SJCRH30 (cell line): ENCODE measurements at places on chromosomes 12 and 14. TPM values are rescaled to one million over a fixed set of nuclear protein-coding genes. Genes with fewer than 3 reads are reported as not detected.

The KRT85 gene
- total RNA-seq: not detected in 2 replicates

- no peaks in the 10 kb centered on the region for H3K27me3 ChIP-seq
- no peak for DNase-seq
- H3K4me1 ChIP-seq: peaks cover 25% of the 10 kb centered on the region
- no peaks in the 10 kb centered on the region for H3K36me3 ChIP-seq
- H3K4me3 ChIP-seq: no peak overlapping the region
- no peak overlapping the region for H3K27ac ChIP-seq
Observed at GRCh38 chr12:96117460-96117859, 76.7 kb upstream of the ELK3 start.

The ZNF140 gene
- 9.4 and 11.9 TPM in 2 replicates for total RNA-seq

DNA sequence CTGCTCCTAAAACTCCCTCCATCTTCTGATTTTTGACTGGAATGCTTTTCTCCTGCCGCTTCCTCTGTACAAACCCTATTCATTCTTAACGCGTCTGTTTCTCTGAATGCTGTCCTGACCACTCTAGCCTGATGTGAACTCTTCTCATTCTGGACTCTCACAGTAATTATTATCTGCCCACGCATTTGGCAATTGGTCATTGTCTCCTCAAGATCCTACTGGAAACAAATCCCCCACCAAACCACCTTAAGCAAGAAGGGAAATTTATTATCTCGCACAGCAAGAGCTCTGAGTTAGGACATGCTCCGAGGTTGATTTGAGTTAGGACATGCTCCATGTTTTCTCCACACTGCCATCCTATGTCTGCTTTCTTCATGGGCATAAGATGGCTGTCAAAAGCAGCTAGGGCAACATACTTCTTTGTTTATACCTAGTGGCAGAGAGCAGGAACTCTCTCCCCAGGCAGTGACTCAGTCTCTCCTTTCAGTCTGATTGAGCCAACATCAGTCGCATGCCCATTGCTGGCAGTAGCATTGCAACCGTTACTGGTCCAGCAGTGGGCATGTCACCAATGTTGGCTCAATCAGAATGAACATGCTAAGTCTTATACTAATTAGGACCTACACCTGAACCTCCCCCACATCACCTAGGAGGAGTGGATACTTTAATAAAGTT lies 102.2 kb downstream of the SSPN start:
- H3K4me1 ChIP-seq: peaks cover 7% of the 10 kb centered on the region
- no peak overlapping the region for H3K4me3 ChIP-seq
- no peaks in the 10 kb centered on the region for H3K27me3 ChIP-seq
- H3K27ac ChIP-seq: no peak overlapping the region
- no peak for DNase-seq
- H3K36me3 ChIP-seq: no peaks in the 10 kb centered on the region

DNA sequence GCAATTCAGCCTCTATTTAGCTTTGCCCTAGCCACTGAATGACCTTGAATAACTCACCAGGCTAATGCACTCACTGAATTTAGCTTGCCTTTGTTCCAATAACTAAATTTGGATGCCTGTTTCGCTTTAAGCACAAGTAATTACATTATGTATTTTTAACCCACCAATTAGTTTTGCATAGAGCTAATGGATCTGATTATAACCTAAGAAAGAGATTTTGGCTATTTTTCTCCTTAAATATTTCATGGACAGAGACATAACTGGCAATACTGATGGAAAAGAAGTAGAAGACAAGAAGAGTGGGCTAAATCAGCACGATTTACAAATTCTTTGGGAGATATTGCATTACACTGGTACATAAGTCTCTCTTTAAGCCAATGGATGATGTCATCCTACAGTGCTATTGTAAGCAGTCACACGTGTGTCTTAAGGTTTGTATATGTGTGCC lies 85.7 kb downstream of the AKAP6 start:
- no peak for DNase-seq
- no peak overlapping the region for H3K4me3 ChIP-seq
- peak overlapping the region; percentile 20; the same call in 1 of the 2 replicates for H3K27ac ChIP-seq
- H3K4me1 ChIP-seq: peaks cover 44% of the 10 kb centered on the region

DNA sequence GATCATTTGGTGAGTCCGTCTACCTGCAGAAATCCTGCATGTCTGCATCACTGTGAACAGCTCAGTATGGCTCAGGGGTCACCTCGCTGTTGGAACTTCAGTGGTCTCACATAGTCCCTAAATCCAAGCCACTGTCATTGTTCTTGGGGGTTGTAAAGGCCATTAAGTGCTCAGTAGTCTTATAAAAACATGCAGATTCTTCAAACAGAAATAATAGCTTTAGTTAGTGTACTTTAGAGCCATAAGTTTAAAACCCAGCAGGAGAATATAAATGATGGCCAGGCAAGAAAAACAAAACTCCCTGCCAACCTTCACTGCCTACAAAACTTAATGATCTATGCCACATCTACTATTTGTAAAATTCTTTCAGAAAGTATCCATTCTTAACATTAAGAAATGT lies 396.3 kb downstream of the SYT1 start:
- H3K27me3 ChIP-seq: no peaks in the 10 kb centered on the region
- H3K27ac ChIP-seq: no peak overlapping the region
- no peak for DNase-seq

DNA sequence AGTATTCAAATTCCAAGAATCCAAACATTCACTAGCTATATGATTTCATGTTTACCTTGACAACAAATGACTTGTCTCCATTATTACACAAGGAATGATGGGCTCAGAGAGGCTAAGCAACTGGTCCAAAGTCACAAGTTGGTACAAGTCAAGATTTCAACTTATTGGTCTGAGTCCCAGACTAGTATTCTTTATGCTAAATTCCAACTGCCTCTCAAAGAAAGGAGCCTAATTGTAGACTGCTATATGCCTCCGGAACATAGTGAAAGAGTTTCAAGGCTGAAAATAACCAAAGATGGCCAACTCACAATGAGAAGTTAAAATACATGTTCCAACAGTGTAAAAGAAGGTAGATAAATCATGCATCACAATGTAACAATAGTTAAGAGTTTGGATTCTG lies 7.5 kb downstream of the BTG1 start:
- peaks cover 43% of the 10 kb centered on the region for H3K4me1 ChIP-seq
- H3K36me3 ChIP-seq: peaks cover 32% of the 10 kb centered on the region
- H3K27me3 ChIP-seq: no peaks in the 10 kb centered on the region
- H3K4me3 ChIP-seq: no peak overlapping the region

DNA sequence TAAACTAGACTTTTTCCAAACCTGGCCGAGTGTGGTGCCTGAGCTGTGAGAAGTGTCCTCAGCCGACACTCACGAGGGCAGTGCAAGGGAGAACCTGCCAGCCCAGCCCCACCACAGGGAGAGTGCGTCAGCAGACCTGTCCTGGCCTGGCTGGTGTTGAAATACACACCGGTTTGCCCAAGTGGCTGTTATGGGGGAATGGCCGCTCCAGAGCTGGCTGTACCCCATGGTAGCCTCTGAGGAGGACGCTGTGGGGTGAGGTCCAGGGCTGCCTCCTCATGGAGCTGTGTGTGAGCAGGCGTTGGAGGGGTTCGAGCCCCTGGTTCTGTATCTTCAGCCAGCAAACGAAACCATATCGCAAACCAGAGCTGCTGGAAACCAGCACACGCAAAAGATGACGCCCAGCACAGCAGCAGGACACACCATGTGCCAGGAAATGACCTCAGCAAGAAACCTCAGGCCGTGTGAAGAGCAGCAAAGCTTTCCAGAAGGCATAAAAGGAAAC lies 9.4 kb downstream of the ANKRD9 start:
- no peak overlapping the region for H3K27ac ChIP-seq
- no peak overlapping the region for H3K4me3 ChIP-seq
- no peaks in the 10 kb centered on the region for H3K27me3 ChIP-seq
- DNase-seq: no peak

- DNase-seq: peak; percentile 90
- H3K27ac ChIP-seq: peak overlapping the region; percentile 84
- peaks cover 33% of the 10 kb centered on the region for H3K4me1 ChIP-seq
- H3K36me3 ChIP-seq: no peaks in the 10 kb centered on the region
Observed at GRCh38 chr12:52147367-52147963, 44.3 kb downstream of the KRT80 start.

The ZNF891 gene
- 2.8 and 3.7 TPM in 2 replicates for total RNA-seq

GRCh38 chr14:100409003-100409360 lies 85.8 kb downstream of the SLC25A47 start:
- DNase-seq: no peak
- peaks cover 3% of the 10 kb centered on the region; the same call in 1 of the 2 replicates for H3K4me1 ChIP-seq
- H3K36me3 ChIP-seq: no peaks in the 10 kb centered on the region
- no peaks in the 10 kb centered on the region for H3K27me3 ChIP-seq
- H3K4me3 ChIP-seq: no peak overlapping the region
- no peak overlapping the region for H3K27ac ChIP-seq

GRCh38 chr12:122090759-122091515 lies 12.4 kb downstream of the MLXIP start:
- H3K27me3 ChIP-seq: no peaks in the 10 kb centered on the region
- peaks cover 2% of the 10 kb centered on the region; the same call in 1 of the 2 replicates for H3K4me1 ChIP-seq
- H3K36me3 ChIP-seq: peaks cover 12% of the 10 kb centered on the region
- DNase-seq: no peak
- H3K4me3 ChIP-seq: no peak overlapping the region

The TUNAR gene
- not detected in 2 replicates for total RNA-seq

DNA sequence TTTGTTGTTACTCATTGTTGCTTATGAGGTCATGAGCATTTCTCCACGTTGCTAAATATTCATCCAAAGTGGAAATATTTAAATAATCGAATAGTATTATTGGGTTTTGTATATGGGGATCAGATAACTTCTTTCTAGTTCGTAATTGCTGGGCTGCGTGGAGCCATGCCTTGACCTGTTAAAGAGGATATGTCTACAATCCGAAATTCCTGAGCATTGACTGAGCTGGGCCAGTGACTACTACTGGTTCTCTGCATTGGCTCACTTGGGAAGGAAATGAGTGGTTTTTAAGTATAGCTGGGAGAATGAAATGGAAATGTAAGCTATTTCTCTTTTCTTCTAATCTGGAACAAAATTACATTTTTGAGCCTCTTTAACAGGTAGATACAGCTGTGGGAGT lies 163.2 kb downstream of the RPL10L start:
- no peak overlapping the region for H3K27ac ChIP-seq
- H3K4me1 ChIP-seq: no peaks in the 10 kb centered on the region
- no peak for DNase-seq
- no peak overlapping the region for H3K4me3 ChIP-seq

- no peaks in the 10 kb centered on the region for H3K27me3 ChIP-seq
- H3K27ac ChIP-seq: no peak overlapping the region
- no peak overlapping the region for H3K4me3 ChIP-seq
- H3K4me1 ChIP-seq: peaks cover 6% of the 10 kb centered on the region
Observed at GRCh38 chr12:3770891-3771290, 18.0 kb upstream of the CRACR2A start.

- H3K36me3 ChIP-seq: no peaks in the 10 kb centered on the region
- no peaks in the 10 kb centered on the region for H3K4me1 ChIP-seq
- no peak for DNase-seq
- H3K27me3 ChIP-seq: no peaks in the 10 kb centered on the region
- H3K27ac ChIP-seq: no peak overlapping the region
Observed at GRCh38 chr12:122159882-122160281, 14.1 kb downstream of the IL31 start.
